ENCODE measurements at places on chromosomes 16 and 17.

- no peak for DNase-seq
These were observed 4.8 kb downstream of the SPHK1 start for GRCh38 chr17:76388966-76389888.

GRCh38 chr16:49588729-49589384 lies 215.3 kb downstream of the C16orf78 start:
- no peak for DNase-seq

DNA sequence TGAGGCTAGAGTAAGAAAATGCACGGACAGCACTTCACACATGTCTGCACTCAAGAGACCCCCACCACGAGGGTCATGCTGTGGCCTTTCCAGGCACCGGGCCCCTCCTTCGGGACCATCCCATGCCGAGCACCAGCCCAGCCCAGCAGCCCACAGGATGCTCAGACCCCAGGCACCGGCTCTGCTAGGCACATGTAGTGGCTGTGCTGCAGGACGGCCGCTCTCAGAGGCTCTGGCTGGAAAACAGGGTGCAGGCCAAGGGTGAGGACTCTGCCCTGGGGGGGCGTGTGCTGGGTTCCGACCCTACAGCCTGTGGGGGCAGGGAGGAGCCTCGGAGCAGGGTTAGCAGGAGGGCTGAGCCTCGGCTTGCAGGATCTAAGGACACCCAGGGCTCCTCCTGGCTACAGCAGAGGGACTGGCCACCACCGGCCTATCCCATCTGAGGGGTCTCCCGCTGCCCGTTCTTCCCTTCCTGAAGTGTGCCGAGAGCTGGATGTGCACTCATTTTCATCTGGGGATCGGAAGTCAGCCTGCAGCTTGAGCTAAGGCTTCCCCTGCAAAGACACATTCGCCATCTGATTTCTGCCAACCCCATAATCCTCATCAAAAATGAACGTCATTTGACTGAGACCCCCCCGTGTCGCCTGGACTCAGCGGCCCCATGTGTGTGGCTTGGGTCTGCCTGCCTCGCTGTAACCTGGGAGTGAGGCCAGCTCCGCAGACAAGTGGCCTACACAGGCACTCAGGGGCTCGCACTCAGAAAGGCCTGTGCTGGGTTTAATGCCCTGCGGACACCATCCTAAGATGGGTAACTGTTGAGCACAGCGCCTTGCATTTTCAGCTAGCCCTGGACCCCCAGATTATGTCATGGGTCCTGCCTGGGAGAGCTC lies 293.1 kb upstream of the FOXF1 start:
- no peak for DNase-seq

GRCh38 chr17:72671016-72671415 lies 421.5 kb downstream of the SLC39A11 start:
- DNase-seq = no peak

GRCh38 chr17:8053600-8053999 lies 14.7 kb downstream of the ALOX15B start:
- DNase-seq = no peak
